ENCODE measurements at places on chromosomes 7 and 10.

- no peak for DNase-seq
Observed at GRCh38 chr10:8352171-8353075, 297.9 kb downstream of the GATA3 start.

GRCh38 chr7:156192921-156193320 lies 380.7 kb upstream of the SHH start:
- DNase-seq, result no peak

DNA sequence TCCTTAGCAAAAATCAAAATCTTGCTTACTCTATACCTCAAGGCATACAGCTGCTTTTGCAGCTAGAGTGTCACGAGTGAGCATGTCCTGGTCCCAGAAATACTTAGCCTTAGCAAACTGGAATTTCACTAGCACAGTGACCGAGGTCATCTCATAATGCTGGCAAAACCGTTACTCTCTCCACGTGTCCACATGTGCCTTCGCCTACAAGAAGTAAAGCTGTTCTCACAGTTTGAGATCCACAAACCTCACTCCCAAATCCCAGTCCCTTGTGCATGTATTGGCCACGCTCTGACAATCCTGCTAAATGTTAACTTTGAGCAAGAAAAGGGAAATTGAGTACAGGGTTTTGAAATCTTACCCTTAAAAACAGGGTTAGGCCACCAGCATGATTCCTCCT lies 111.0 kb upstream of the PLXDC2 start:
- no peak for DNase-seq

- DNase-seq, result no peak
Observed at GRCh38 chr10:79396520-79396919, 48.9 kb downstream of the ZCCHC24 start.

GRCh38 chr10:49613165-49613881 lies 514 bp upstream of the CHAT start:
- DNase-seq, result no peak

DNA sequence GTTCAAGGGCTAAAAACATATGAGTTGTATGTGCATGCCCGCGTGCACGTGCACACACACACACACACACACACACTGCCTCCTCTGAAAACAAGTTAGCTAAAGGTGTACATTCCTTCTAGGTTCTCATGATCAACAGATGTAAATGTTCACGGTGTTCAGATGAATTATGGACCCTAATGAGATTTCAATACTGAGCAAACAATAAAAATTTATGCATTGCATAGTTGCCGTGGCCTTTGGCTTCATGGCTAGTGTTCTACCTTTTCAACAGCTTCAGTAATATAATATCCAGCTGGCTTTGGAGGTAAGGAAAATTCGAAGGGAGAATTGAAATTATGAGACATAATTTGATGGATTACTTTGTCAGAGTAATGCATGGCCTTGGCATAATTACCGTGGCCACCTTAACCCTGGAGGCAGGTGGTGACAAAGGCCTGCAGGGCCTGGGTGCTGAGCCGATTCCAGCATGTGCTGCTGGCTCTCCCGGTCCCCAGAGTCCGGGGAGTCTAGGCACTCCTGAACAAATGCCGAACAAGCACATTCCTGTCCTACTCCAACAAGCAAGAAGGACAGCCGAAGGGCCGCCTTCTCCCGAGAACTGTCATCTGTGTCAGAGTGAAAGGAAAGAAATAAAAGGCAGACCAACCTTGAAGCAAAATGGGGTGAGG lies 166.6 kb upstream of the TCF7L2 start:
- no peak for DNase-seq
